Effector memory CD4-positive, alpha-beta T cell (primary cell): ENCODE measurements at places on chromosomes 12 and 14.

- DNase-seq, result no peak
Measured at GRCh38 chr14:64688811-64689281, 15.4 kb upstream of the PLEKHG3 start.

- no peak for DNase-seq
Measured at GRCh38 chr12:94152292-94153078, 4.1 kb downstream of the PLXNC1 start.

DNA sequence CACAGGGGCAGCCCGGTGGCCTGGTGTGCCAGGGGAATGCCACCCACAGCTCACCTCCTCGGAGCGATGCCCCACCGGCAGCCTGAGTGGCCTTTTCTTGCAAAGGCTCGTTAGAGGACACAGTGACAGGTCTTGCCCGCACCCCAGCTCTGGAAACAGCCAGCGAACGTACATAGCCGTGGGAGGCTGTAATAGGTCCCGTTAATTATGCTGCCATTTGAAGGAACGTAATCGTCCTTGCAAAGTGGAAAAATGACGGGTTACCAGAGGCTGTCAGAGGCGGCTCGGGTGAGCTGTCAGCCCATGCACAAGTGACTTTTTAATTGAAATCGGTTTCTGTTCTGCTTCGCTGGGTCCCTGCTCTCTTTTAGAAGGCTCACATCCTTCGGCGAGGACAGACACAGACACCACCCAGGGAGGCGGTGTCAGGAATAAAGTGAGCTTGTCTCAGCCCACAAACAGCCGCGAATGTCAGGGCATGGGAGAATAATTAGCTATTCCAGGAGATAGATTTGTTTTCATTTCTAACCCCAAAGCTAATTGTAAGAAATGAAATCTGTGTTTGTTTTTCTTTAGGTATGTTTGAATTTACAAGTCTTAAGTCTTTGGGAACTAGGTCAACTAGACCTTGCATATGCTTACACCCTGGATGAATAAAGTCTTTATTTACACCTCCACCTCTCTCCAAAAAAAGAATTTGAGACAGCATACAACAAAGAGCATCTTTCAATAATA, 77.2 kb upstream of the RFLNA start:
- no peak for DNase-seq

- no peak for DNase-seq
Measured at GRCh38 chr12:27975222-27976136, 2.9 kb upstream of the PTHLH start.

DNA sequence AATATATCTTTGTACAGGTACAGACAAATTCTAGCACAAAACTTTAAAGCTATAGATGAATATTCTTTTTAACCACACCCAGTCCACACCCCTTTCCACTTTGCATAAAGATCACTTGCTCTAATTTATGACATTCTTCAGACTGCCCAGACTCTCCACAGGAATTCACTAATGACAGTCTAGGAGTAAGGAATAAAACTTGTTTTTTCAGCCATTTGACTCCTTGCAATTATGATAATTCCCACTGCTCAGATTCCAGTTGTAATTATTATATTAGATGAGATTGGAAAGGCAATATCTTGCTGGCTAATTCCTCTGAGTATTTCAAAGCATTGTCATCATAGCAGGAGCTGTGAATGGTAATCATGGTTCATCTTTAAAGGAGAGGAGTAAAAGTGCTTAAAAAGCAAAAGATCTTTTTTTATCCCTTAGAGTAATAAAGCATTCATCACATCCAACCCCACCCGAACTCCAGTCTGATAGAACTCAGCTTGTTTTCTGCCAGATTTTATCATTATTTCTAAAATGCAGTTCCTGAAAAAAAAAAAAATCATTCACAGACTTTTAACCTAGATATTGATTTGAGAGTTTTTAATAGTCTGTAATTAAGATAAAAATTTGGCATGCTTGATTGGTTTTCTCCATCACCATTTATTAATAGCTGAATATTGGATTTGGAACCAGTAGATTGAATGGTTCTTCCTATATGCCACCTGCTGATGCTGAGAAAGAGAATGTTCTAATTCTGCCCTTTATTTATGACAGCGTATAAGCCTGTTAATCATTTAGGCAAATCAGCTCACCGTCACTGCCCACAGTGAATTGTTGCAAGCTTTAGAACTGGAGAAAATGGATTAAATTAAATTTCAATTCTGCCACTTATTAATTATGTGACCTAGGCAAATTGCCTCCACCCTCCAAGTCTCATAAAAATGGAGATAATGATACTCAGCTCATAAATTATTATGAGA, 93.9 kb upstream of the RASSF8 start:
- no peak for DNase-seq

DNA sequence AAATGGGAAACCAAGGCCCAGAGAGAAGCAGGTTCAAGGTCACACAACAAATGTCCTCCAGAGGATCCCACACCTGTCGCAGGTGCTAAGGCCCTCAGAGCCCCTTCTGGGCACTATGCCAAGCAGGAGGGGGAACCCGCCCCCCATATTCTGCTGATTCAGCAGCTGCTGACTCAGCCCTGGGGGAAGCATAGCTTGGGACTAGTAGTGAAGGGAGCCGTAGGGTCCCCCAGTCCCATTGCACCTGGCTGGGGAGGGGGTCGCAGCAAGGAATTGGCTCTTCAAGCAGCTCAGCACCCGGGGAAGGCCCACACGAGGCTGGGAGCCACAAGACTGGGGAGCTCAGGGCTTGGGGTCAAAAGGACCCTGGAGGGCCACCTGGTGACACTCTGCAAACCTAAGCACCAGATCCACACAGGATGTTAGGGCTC, 1.0 kb downstream of the RASAL1 start:
- DNase-seq, result no peak

GRCh38 chr12:120749256-120749655, 23.6 kb downstream of the ACADS start:
- DNase-seq, result no peak
